Stimulated activated CD8-positive, alpha-beta memory T cell treated with anti-CD3 and anti-CD28 coated beads, Interleukin-7, amount 100 ng/mL, for 1 hour (primary cell): ENCODE measurements at places on chromosomes 3 and 15.

GRCh38 chr15:35136321-35137189, 51.5 kb upstream of the NANOGP8 start:
- no peak for DNase-seq

DNA sequence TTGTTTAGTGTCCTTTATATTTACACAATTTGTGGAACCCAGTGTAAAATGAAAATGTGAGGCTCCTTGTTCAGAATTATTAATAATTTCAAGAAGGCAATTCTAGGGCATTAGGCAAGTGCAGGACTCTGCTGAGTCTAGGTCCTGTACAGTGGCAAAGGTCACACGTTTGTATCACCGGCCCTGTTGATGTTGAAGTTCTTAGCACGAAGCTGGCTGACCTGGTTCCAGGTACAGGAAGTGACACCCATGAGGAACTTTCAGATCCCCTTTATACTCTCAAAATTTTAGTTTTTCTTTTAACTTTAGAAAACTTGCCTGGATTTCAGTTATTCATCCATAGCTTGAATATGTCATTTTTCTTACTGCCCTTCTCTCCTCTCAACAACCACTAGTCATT, 349.4 kb downstream of the CNTN6 start:
- DNase-seq: no peak

GRCh38 chr3:128317101-128317697, 149.5 kb downstream of the DNAJB8 start:
- no peak for DNase-seq

DNA sequence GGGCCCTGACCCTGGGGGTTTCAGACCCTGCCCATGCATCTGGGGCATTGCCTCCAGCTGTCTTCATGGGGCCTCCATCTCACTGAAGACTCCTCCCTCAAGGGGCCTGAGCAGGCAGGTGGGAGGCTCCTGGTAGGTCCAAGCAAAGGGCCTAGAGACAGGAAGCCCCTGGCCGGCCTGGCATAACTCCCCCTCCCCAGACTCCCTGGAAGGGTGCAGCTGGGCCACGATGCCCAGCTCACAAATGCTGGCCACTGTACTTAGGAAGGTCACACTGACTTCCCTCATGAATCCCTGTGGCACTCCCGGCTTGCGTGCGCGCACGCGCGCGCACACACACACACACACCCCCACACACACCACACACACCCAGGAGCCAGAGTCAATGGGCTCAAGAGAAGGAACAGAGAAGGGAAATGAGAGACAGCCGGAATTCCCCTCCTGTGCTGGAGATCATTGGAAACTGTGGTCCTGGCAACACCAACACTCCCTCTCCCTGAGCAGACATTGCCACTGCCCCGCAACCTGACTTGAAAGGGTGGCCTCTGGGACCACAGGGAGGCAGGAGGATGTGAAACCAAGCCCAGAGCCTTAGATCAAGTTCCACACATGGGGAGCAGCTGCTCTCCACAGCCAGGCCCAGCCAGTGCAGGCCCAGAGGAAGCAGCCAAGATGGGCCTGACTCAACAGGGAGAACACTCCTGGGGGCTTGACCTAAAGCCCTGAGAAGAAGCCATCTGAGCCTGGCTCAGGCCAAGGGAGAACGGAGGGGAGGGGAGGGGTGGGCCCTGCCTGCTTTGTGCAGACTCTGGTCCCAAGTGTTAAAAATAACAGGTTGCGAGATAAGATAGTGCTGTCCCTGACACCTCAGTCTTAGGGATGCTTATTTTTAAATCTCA, 69.7 kb downstream of the SCN5A start:
- no peak for DNase-seq

GRCh38 chr15:100266166-100266565, 75.6 kb downstream of the ADAMTS17 start:
- DNase-seq: no peak

GRCh38 chr3:184300378-184300720, 1.3 kb downstream of the PSMD2 start:
- no peak for DNase-seq

DNA sequence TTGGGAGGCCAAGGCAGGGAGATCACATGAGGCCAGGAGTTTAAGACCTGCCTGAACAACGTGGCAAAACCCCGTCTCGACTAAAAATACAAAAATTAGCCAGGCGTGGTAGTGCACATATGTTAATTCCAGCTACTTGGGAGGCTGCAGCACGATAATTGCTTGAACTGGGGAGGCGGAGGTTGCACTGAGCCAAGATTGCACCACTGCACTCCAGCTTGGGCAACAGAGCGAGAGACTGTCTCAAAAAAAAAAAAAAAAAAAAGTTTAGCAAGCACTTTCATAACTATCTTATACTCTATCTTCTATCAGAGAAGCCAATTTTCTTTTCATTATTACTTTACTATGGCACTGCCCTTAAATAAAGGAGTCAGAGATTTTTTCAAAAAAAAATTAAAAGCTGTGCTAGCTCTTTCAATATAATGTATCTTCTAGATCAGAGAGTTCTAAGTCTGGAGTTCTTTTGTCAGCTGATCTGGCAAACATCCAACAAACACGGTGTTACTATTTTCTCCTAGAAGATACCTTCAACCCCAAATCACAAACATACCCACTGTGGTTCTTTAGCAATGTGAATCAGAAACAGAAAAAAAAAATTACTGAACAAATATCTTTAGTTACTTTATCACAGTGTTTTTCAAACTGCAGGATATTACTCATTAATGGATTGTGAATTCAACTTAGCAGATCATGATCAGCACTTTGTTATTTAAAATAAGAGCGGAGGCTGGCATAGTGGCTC, 3.0 kb downstream of the ZNF770 start:
- no peak for DNase-seq
